ENCODE measurements at places on chromosomes 7 and 10.
A peak's percentile ranks its signal among the peaks of the same experiment; 100 is the strongest.

GRCh38 chr10:15485684-15486316 is 114.7 kb upstream of the FAM171A1 start:
- no peak for DNase-seq

- DNase-seq: no peak
Measured at GRCh38 chr10:123236126-123236525, 81.9 kb downstream of the BUB3 start.

- no peak for DNase-seq
Measured at GRCh38 chr7:22542669-22543068, 42.7 kb upstream of the STEAP1B start.

DNA sequence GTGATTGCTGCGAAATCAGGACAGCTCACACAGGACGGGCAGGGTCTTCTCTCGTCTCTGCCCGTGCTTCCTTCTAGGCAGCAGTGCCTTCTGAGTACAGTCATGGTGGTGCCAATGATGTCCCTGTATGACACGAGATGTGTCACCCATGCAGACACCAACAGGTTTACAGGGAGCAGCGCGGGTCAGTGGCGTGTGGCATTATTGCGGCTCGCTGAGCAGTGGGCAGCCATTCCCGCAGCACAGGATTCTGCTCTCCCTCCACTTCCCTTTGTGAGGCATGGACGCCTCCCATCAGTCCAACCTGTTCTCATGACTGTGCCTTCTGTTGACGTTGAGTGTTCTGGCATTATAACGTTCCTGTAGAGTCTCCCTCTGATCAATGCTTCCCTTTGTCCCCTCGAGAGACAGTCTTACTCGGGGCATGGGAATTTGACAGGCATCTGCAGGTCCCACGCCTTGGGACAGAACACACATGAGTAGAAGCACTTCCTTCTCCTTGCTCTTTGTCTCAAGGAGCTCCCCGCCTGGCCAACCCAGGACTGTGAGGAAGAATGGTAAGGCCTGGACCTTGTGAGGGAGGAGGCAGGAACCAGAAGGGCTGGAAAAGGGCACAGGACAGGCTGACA is 219.5 kb downstream of the PAXIP1 start:
- no peak for DNase-seq

DNA sequence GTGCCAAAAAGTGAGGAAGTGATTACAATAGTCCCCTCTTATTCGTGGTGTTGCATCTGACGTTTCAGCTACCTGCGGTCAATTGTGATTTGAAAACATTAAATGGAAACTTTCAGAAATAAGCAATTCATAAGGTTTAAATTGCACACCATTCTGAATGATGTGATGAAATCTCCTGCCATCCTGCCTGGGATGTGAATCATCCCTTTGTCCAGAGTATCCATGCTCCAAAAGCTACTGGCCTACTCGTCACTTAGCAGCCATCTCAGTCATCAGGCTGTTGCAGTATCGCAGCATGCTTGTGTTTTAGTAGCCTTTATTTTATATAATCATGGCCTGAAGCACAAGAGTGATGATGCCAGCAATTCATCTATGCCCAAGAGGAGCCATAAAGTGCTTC is 97.7 kb upstream of the CDCA7L start:
- DNase-seq: no peak

- peak; percentile 78 for DNase-seq
Measured at GRCh38 chr7:8387551-8388256, 45.7 kb upstream of the NXPH1 start.

DNA sequence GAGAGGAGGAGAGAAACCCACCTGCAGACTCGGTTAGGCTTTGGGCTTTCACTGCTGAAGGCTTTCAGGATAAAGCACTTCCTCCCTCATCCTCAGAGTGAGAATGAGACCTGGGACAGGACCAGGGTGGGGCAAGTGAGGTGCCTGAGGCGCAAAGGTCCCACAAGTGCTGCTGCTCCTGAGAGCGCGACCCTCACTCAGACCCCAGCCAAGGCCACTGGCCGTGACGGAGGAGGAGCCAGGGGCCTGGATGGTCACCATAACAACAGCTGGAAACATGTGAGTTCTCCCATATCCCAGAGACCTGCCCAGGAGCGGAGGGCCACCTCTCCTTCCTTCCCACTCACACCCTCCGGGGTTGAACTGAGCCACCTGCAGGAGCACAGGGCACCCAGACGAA is 46.9 kb upstream of the MKRN1 start:
- DNase-seq: no peak

DNA sequence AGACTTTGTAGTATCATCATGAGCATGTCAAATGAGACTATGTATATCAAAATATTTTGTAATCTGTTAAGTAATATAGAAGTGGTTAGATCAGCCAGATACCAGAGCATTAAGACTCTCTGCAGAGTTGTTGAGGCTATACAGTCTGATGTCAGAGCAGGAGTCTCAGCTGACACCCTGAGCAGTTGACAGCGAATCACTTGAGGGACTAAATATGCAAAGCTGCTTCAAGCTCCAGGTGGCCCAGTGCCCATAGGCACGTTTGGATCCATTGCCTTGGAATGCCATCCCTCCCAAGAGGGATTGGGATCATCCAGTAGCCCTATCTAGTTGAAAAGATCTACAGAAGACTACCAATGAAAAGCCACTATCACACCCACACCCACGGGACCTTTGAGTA is 210.2 kb downstream of the TAX1BP1 start:
- DNase-seq: no peak

DNA sequence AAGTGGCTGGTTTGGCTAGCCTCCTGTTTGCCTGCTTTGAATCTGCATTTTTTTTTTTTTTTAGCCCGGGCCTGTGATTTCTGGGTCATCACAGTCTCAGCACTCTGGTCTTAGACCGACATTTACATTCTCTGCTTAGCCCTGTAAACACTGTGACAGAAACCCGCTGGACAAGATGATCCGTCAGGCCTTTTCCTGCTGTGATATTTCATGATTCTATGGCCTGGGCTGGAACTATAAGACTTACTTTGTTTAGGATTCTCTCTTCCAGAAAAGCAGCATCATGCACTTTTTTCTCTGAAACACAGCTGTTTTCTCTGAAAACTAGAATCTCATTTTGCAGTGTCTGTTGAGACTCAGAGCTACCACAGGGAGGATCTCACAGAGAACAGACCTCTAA is 705.5 kb downstream of the GRID1 start:
- no peak for DNase-seq

- no peak for DNase-seq
Measured at GRCh38 chr7:114988026-114988425, 66.1 kb downstream of the MDFIC start.

DNA sequence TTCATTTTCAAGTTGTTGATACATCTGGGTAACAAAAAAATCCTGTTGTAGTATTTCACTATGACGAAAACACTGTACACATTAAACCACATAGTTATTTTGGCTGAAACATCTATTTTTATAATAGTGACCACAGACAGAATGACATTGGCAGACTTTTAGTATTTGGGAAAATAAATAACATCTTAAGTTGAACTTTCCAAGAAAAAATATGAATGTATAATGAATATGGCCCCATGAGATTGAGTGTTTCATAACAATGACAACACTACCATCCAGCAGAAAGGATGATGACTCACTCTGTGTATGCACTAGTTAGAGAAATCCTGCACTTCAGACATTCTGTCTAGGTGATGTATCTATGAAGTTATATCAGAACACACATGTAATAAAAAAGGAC is 118.1 kb downstream of the SEMA3D start:
- no peak for DNase-seq

GRCh38 chr10:5387169-5387568 is 17.5 kb downstream of the TUBAL3 start:
- no peak for DNase-seq

DNA sequence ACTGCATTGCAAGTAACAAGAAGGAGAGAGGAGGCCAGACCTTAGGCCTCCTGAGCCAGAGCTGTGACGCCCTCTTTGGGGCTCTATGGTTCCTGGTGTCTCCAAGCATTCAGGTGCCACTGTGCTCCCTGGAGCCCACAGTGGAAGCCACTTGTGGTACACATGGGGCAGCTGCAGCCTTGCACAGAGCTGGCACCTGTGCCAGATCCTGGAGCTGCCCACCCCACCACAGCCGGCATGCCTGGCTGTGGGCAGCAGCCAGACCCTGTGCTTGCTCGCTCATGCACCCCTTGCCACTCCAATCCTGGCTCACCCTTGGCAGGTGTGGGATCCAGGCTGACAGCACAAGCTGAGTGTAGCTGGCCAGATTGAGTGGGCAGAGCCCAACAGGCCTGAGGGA is 173.8 kb upstream of the SMIM30 start:
- DNase-seq: no peak

Data from midbrain (tissue), 1 donor.